ENCODE measurements at places on chromosomes 4 and X.

DNA sequence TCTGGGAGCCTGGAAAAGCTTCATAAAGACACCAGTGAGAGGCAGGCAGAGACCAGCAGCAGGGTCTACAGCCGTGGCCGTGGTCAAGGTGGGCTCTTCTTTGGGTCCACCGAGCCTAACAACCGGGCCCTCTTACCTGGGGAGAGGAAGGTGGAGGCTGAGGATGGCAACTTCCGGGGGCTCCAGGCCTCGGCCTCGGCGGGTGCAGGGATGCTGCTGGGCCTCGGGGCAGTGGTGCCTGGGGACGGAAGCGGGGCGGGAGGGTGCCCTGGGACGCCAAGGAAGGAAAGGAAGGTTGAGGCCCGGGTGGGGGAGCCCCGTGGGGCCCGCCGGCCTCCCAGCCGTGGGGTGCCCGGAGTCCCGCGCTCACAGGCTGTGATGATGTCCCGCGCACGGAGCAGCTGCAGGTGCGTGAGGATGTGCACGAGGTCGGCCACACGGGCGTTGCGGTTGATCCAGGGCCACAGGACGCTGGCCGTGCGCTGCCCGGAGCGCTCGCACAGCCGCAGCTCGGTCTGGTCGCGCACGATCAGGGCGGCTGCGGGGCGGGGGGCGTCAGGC, 561 bp downstream of the IRAK1 start:
- no peak for DNase-seq

DNA sequence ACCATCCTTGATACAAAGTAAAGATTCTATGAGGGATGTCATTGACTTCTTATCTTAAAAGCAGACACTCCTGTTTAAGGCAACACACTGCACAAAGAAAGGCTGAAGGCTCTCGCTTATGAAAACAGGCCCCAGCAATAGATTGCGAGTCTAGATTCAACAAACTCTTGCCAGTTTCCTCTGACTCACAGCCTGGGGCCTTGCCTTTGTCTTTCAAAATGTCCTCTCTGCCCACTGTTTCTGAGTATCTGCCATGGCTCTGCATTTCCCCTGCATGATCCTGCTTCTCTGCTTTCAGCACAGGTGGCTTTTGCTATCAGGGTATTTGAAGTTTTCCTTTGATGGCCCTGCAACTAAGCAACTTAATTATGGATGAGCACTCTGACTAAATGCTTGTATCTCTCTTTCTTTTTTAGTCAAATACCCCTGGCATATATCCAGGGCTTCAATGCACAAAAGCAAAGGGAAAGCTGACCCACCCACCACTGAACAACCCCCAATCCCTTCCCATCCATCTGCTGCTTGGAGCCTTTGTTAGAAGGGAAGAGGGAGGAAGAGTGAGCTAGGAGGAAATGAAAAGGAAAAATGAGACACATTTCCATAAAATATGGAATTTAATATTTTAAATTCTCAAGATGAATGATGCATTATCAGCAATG, 32.2 kb downstream of the NDP start:
- no peak for DNase-seq

DNA sequence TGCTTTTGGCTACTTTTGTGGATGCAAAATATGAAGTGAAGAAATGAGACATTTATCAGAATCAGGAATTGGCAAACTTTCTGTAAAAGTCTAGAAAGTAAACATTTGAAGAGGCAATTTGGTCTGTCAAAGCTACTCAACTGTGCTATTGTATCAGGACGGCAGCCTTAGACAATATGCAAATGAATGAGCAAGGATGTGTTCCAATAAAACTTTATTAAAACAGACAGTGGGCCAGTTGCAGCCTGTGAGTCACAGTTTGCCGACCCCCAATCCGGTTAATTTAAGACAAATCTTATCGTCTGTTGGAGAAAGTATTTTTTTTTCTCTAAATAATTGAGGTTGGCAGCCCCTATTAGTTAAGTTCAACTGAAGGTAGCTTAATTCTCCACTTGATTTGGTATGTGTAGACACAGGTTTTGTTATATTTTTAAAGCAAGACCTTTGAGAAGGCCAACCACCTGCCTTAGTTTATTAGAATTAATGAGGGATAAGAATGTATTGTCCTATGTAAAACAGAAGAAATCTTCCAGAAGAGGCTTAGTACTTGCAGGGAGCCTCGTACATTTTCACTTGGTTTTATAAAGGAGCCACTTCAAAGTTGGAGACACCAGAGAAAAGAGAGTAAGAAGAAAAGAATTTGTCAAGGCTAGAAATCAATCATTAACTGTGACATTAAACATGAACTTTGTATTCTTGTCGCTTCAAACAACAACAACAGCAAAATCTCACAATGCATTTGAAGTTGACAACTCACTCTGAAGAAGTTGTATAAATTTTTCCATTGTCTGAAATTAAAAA, 81.6 kb upstream of the FAT1 start:
- DNase-seq = no peak

DNA sequence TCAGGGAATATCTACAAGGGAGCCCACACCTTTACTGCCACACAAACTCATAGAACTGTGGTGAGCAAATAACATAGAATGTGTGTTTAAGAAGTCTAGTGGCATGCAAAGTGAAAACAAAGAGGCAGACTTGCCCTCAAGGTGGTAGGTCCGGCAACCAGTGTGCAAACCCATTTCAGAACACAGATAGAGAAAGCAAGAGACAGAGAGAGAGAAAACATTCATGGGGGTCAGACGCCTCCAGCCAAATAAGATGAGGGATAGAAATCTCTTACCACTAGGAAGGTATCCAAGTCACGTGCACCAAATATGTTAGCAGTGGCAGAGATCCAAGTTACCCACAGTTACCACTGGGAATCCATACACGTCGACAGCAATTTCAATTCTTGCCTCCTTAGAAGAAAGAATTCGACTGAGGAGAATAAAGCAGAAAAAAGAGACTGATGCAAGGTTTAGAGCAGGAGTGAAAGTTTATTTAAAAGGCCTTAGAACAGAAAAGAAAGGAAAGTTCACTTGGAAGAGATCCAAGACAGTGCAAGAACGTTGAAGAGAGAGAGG, 252.8 kb downstream of the NAP1L3 start:
- DNase-seq = no peak

GRCh38 chr4:46550471-46550870, 160.5 kb upstream of the GABRA2 start:
- DNase-seq = no peak

DNA sequence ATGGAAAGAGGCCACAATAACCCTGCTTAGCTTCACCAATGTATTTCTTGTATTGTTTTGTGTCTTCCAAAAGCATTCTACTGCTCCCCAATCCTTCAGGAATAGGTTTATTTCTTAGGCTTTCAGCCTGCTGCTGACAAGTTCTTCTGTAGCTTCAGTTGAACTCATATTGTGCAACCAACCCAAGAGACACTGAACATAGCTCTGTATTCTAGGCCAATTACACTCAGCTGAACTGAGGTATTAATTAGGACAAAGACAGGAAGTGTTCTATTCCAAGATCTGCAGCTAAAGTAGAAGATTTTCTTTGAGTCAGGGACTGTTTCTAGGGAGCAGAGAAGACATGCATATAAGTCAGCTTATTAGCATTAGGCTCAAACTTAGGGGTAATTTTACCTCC, 151.8 kb downstream of the LHFPL1 start:
- no peak for DNase-seq

DNA sequence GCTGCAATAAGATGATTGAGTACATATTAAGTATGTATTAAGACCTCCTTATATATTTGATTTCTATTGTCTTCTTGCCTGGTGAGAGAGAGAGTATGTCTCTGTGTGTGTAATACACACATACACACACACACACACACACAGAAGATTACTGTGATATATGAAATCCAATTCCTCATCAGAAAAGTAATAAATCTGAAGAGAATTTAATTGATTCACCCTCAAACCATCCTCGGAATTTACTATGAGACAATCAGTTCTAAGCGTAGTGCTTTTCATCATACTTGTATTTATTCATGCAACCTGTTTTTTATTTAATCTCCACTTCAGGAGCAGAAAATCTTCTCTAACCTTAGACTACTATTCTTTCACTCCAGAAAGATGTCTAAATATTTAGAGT, 62.3 kb upstream of the TLL1 start:
- no peak for DNase-seq

GRCh38 chr4:154018659-154019058, 229.8 kb upstream of the SFRP2 start:
- no peak for DNase-seq

DNA sequence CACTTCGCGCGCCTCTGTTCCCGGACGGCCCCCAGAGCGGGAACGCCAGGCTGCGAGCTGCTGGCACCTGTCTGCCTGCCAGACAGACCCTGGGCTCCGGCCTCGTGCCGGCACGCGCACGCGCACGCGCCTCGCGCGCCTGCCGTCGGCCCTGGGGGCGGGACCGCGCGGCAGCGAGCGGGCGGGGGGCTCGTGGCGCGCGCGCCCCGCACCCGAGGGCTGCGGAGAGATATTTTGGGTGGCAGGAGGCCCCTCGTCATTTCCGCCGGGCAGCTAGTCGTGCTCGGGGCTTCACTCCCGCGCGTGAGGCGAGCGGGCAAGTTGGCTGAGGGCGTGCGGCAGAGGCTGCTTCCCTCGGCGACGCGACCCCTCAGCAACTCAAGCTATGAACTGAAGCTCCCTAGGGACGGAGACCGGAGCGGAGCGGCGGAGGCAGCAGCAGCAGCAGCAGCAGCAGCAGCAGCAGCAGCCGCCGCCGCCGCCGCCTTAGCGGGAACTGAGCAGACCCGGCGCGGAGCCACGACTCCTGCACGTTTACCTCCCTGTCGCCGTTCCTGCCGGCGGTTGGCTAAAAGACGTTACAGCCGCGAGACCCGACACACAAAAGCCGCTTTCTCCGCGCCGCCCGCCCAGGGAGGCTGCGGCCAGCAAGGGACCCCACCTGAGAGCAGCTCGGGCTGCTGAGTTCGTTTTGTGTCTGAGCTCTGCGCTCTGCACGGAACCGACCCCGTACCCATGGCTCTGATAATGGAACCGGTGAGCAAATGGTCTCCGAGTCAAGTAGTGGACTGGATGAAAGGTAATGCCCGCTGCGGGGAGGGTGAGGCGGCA, at the start of gene CNKSR2:
Gene CNKSR2 (plus strand): TSS at position 256 of the 831 bp plus-strand sequence. CDS start 480 bp downstream, at position 736.
- DNase-seq = peak; percentile 45

DNA sequence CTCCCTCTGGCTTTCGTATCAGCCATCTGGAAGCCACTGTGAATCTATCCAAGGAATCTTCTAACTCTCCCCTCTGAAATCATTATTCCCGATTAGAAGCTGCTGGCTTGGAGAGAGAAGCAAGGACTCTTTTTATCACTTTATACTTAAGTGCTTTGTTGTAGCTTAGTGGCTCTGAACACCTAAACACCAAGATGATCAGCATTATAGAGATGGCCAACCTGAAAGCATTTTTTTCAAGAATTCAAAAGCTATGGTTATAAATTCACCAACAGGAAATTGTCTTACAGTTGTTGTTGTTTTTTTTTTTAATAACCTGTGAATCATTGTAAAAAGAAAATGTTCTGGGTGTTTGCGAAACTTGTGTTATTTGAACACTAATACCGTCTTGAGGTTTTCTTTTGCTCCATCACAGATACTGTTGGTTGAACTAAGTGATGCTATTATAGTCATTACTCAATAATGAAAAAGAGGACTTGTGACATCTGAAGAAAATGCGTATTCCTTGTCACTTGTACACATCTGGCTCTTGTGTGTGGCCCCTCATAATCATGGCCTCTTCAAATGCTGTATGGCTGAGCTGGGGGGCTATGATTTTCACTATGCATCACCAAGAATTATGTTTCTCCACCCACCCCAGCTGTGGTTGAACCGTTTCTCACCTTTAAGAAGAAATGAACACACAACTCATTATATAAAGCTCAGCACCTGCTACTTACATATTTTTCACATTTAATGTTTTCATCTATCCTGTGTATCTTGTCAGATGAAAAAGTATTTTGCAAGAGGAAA, 11.8 kb upstream of the SMIM43 start:
- DNase-seq = no peak

DNA sequence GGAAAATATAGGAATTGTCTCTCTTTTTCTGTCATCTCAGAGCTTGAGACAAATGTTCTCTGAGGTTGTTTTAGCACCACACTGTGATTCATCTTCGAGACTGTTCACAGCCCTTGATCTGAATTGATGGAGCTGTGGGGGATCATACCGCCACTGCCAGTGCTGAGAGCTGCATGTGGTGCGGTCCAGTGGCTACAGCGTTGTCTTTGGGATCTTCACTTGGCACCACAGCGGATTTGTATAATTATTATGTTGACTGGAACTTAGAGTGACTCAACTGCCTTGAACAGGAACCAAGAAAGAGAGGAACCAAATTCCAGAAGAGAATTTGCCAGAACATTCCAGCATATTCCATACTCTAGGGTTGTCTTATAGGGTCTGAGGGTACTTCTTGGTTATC, 29.1 kb downstream of the TBL1X start:
- DNase-seq = no peak

DNA sequence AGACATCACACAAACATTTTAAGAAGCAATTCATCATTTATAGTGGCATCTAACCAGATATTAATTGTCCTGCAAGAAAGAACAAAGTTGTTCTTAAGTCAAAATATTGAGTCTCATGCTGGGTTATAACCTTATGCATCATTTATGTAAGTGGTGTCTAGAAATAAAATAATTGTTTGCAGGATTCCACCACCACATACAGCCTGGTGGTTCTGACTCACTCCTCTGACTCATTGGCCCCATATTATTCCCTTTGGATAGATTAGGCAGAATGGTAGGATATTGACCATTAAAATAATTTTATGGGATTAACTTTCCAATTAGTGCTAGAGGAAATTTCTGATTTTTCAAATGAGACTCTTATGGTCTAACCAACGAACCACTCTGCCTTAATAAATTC, 384.5 kb downstream of the GRXCR1 start:
- no peak for DNase-seq

GRCh38 chr4:10239982-10240654, 123.5 kb upstream of the WDR1 start:
- no peak for DNase-seq

GRCh38 chrX:98029861-98030260, 1146.2 kb downstream of the RPA4 start:
- no peak for DNase-seq

DNA sequence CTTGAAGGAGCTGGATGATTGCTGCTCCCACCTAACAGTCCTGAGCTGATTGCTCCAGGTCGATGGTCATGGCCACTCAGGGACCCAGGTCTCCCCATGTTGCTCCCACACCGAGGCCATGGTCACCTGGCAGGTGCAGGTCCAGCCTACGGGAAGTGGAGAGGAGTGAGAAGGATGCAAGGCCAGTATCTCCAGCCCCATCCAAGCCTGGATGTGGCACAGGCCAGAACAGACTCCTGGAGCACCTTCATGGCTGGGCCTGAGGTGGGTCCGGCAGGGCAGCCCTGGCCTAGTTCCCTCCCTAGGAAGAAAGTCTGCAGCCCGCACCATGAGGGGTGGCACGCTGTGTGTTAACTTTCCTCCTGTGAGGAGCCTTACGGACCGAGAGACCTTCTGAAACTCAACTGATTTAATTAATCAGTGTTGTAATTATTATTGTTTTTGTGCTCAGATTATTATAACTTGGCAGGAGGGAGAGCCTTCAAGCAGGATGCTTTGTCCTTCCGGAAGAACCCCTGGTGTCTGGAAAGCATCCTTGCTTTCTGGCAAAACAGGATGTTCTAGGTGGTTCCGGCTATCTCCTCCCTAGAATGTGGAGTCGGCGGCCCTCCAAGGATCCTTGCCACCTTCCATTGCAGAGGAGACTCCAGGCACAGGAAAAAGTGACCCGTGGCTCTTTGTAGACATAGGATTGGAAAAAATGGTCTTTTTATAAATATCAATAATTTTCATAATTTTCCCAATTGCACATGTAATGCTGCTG, 92.3 kb upstream of the ADRA2C start:
- DNase-seq = no peak

- no peak for DNase-seq
These were observed 1646.6 kb upstream of the PCDH7 start for GRCh38 chr4:29073571-29073970.

Data from GM12891 (cell line).